ENCODE measurements at places on chromosomes 7 and 10. TPM values are rescaled to one million over a fixed set of nuclear protein-coding genes. Genes with fewer than 3 reads are reported as not detected.

The MMP21 gene
- not detected for total RNA-seq

DNA sequence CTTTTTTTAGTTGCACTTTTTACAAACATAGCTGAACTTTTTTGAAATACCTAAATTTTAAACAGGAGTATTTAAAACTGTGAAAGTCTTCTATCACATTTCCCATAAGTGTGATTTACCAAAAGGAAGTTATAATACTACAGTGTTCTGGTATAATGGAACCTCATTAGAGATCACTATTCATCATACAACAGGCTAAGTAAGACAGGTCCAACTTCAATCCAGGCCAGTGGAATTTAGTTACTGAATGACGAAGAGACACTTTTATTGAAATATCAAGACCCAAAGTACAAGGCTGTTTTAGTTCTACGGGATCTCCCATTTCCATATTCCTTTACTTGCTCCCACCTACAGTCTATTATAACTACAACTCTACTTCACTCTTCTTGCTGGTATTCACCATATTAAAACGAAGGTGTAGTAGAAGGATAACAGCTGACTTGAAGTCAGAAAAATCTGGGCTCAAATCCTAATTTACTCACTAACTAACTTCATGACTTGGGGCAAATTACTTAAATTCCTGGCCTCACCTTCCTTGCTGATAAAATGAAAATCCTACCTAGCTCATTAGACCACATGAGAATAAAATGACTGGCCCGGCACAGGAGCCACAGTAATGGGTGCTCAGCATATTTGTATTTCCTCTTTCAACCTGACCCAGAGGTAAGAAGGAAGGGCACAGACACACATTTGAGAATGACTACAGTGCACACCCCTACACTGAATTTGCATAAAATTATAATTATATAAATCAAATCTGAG is 21.6 kb downstream of the GPAM start:
- no peak for DNase-seq

The TSPAN12 gene
- total RNA-seq: 7.2 TPM

DNA sequence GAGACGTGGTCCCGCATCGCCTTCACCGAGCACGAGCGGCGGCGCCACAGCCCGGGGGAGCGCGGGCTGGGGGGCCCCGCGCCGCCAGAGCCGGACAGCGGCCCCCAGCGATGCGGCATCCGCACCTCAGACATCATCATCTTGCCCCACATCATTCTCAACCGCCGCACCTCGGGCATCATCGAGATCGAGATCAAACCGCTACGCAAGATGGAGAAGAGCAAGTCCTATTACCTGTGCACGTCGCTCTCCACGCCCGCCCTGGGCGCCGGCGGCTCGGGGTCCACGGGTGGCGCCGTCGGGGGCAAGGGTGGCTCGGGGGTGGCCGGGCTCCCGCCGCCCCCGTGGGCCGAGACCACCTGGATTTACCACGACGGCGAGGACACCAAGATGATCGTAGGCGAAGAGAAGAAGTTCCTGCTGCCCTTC is 737 bp downstream of the CNNM2 start:
- DNase-seq: no peak
